ENCODE measurements at places on chromosomes 6 and 20. TPM values are rescaled to one million over a fixed set of nuclear protein-coding genes. Genes with fewer than 3 reads are reported as not detected.

DNA sequence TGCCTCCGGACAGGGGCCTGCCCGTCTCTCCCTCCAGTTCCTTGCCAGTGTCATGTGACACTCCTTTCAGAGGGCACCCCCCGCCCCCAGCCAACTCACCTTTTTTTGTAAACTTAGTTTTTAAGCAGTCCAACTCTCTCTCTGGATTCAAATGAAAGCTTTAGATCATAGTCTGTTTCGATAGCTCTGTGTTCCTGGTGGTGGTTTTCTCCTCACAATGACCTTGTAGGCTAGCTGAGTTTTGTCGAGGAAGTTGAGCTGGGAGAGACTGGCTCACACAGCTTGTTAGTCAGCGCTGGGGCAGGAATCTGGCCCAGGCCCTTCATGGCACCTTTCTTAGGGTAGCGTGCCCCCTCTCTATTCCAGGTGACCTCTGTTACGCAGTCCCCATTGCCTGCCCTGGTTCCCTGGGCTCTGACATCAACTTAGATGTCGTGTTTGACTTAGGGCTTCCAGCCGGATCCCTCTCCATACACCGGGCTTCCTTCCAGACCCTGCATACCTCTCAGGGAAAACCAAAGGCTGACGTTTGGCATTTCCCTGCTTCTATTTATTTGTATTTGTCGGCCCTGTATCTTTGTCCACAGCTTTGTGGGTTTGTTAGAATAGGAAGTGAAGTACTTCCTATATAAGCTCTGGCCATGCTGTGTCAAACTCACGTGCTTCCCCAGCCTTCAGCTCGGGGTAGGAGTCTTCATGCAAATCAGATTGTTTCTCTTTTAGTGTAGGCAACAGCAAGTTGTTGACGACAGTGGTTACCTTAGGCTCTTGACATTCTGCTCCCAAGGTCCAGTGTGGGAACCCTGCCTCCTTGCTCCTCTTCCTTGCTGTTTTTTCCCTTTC lies 12.7 kb downstream of the IGF2R start:
- no peak for DNase-seq

- no peak for DNase-seq
Measured at GRCh38 chr6:38209371-38210260, 390.1 kb downstream of the ZFAND3 start.

GRCh38 chr6:24858177-24858653 lies 59.5 kb upstream of the ARMH2 start:
- no peak for DNase-seq

The CCR6 gene
- 0.20 TPM for polyA plus RNA-seq

All from left kidney (tissue), 8 donors.